ENCODE measurements at places on chromosomes 3 and 15. TPM values are rescaled to one million over a fixed set of nuclear protein-coding genes. Genes with fewer than 3 reads are reported as not detected.

DNA sequence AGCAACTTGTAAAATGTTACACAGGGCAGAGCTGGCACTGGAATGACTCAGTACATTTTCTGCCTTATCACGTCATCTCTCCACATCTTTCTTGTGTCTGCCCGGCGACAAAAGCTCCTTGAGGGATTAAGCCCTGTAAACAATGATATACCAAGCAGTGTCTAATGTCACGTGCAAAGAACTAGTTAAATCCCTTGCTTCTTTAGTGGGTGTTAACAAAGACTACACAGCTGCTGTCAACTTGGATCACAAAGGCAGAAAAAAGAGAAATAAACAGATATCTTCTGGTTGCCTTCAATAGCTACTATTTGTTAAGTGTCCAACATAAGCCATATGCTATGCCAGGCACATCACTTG lies 48.1 kb upstream of the FRMD4B start:
- no peak for DNase-seq

DNA sequence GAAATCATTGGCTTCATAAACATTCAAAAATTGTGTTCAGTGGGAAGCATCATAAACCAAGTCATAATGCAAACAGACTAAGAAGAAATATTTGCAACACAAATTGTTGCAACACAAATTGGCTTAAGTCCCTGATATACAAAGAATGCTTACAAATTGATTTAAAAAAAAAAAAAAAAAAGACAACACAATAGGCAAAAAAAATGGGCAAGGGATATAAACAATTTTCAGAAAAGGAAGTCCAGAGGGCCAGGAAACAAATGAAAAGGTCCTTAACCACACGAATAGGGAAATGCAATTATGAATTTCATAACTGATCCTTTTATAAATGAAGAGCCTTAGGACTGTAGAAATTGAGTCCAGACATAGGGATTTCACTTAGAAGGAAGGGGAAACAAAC lies 98.9 kb downstream of the LRRK1 start:
- DNase-seq = no peak

CGGBP1 gene
- total RNA-seq = 75.9 TPM

- no peak for DNase-seq
Measured at GRCh38 chr3:129597087-129597999, 9.1 kb downstream of the PLXND1 start.

TGM4 gene
- total RNA-seq = not detected
